ENCODE measurements at places on chromosomes 12 and 14. TPM values are rescaled to one million over a fixed set of nuclear protein-coding genes. Genes with fewer than 3 reads are reported as not detected.

RFLNA gene
- not detected for total RNA-seq

RHOF gene
- total RNA-seq: 1.6 TPM

- H3K4me3 ChIP-seq: no peak overlapping the region
- no peaks in the 10 kb centered on the region for H3K4me1 ChIP-seq
- H3K27me3 ChIP-seq: no peaks in the 10 kb centered on the region
- no peak for DNase-seq
These were observed 311.7 kb upstream of the CCDC196 start for GRCh38 chr14:66174453-66174891.

DNA sequence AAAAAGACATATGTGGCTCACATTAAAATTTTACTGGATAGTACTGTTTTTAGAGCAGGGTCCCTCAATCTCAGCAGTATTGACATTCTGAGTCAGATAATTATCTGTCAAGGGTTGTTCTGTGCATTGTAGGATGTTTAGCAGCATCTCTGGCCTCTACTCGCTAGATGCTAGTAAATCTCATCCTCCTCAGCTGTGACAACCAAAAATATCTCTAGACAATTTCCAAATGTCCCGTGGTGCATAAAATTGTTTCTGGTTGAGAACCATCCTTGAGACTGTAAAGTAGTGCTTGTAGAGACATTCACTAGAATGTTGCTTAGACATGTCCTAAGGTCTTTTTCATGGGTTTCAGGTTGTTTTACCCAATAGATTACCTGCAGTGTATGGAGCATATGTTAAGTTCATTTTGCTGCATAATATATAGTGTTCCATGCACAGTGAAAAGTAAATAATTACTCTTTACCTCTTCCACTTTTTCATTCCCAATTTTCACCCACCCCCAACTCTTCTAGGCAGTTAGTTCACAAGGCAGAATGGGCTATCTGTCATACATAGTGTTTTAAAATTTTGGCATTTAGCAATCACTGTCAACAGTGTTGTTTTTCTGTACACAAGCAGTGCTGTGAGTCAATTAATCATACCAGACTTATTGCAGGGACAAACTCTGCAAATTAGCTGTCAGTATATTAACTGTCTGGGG is 200.2 kb upstream of the SLC38A2 start:
- H3K27me3 ChIP-seq: no peaks in the 10 kb centered on the region
- no peaks in the 10 kb centered on the region for H3K4me1 ChIP-seq
- no peak for DNase-seq
- no peak overlapping the region for H3K4me3 ChIP-seq

GRCh38 chr14:55977392-55978150 is 140.6 kb upstream of the PELI2 start:
- no peak overlapping the region for H3K4me3 ChIP-seq
- no peaks in the 10 kb centered on the region for H3K27me3 ChIP-seq
- H3K27ac ChIP-seq: no peak overlapping the region
- H3K4me1 ChIP-seq: no peaks in the 10 kb centered on the region
- H3K36me3 ChIP-seq: no peaks in the 10 kb centered on the region
- no peak for DNase-seq

- no peak for DNase-seq
- H3K27ac ChIP-seq: no peak overlapping the region
- H3K36me3 ChIP-seq: peaks cover under 1% of the 10 kb centered on the region
- peaks cover 3% of the 10 kb centered on the region for H3K4me1 ChIP-seq
These were observed 4.9 kb upstream of the NEMF start for GRCh38 chr14:49857427-49858003.

DNA sequence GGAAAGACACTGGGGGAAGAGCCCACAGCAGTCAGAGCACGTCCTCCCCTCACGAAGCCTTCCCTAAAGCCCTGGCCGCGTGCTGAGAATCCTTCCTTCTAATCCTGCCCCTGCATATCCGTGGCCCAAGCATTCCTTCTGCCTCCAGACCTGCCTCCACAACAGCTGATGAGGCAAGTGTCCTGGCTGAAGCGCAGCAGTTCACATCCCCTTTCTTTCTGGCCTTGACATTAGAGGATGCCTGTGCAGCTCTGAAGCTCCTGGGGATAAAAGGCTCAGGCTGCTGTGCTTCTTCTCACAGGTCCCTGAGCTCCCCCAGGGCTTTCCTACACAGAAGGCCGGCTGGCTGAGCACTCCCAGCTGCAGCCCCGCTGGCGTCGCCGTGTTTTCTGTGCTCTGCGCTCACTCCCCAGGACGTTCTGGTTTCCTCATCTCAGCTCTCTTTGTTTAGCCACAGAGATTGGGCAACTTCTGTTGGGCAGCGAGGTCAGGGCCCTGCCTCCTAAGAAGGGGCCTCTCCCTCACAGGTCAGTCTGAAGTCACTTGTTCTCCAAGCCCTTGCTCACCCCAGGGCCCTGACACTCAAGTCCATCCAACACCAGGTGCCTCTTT is 45.8 kb downstream of the NINJ2 start:
- no peak overlapping the region for H3K27ac ChIP-seq
- H3K27me3 ChIP-seq: no peaks in the 10 kb centered on the region
- H3K4me3 ChIP-seq: no peak overlapping the region
- no peaks in the 10 kb centered on the region for H3K4me1 ChIP-seq
- H3K36me3 ChIP-seq: no peaks in the 10 kb centered on the region

CMTM5 gene
- total RNA-seq: not detected

GRCh38 chr12:6229224-6230218 is 29.3 kb downstream of the CD9 start:
- no peak overlapping the region for H3K4me3 ChIP-seq
- DNase-seq: peak; percentile 73
- peaks cover 80% of the 10 kb centered on the region for H3K36me3 ChIP-seq

- no peak overlapping the region for H3K4me3 ChIP-seq
- no peak overlapping the region for H3K27ac ChIP-seq
- DNase-seq: no peak
- no peaks in the 10 kb centered on the region for H3K27me3 ChIP-seq
- H3K36me3 ChIP-seq: 0 out of 2 replicates have a peak, but pooled peaks cover 4% of the 10 kb centered on the region
These were observed 105.1 kb downstream of the MNAT1 start for GRCh38 chr14:60839657-60840056.

DNA sequence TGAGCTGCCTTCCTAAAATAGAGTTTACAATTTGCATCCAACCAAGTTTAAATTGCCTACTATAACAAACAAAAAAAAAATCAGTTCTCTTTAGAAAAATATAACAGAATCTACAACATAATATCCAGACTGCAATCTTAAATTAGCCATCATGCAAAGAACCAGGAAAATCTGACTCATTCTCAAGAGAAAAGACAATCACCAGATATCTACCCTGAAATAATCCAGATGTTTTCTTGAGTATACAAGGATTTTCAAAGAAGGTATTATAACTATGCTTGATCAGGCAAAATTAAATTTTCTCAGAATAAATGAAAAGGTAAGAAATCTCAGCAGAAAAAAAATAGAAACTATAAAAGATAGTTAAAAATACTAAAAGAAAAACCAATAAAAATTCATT is 115.6 kb downstream of the CCER1 start:
- H3K36me3 ChIP-seq: no peaks in the 10 kb centered on the region
- H3K27ac ChIP-seq: no peak overlapping the region
- H3K4me3 ChIP-seq: no peak overlapping the region
- DNase-seq: no peak
- H3K27me3 ChIP-seq: no peaks in the 10 kb centered on the region

TMCC3 gene
- 1.9 TPM for total RNA-seq

GPHN gene
- 2.2 TPM for total RNA-seq

DNA sequence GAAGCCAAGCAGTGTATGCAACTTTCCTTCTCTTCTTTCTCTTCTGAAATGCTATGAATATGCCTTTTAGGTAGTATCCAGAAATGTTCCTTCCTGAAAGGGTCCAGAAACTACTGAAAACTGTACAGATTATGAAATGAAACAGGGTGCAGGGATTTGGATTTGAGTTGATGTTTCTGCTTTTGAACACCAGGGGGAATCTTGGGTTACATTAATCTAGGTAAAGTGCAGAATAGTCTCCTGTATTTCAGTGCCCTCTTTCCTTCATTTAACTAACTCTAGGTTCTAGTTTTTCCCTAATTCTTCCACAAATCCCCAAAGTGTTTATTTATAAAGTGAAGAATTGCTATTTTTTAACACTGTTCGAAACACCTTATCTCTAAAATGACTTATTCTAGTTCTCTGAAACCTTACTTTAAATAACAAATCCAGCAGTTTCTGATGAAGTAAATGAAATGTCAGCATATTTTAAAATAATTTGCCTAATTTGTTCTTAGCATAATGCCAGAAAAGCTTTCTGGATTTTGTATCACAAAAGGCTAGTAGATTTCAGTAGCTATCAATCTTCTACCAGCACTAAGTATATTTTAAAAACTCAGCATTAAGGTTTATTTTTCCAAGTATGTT is 111.9 kb downstream of the LRRK2 start:
- H3K36me3 ChIP-seq: no peaks in the 10 kb centered on the region
- H3K27me3 ChIP-seq: no peaks in the 10 kb centered on the region
- H3K4me3 ChIP-seq: no peak overlapping the region
- no peak overlapping the region for H3K27ac ChIP-seq

PDE6H gene
- not detected for total RNA-seq

DNA sequence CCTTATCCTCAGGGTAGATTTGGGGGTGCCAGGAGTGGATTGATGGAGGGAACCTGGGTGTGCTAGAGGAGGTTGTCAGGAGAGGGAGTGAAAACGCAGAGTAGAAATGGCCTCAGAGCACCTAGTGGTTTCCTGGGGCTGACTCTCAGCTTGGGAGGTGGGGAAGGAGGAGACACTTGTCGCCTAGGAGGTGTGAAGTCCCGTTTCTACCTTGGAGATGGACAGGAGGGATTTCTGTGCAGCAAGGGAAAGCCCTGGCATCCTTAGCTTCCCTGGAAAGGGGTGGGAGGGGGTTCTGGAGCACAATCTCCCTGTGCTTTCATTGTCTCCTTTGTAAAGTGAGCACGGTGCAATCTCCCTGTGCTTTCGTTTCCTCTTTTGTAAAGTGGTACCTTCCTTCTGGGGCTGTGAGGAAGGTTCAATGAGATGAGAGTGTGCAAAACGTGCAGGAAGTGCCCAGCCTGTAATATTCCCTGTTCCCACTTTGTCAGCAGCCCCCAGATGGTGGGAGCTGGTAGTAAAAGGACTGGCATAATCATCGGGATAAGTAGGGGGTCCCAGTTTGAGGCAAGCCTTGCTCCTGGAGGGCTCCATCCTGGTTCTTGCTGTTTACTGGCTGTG is 1.6 kb downstream of the OAS3 start:
- H3K36me3 ChIP-seq: peaks cover 8% of the 10 kb centered on the region
- no peak overlapping the region for H3K27ac ChIP-seq
- no peaks in the 10 kb centered on the region for H3K27me3 ChIP-seq
- peaks cover 7% of the 10 kb centered on the region for H3K4me1 ChIP-seq
- no peak for DNase-seq

PRH2 gene
- total RNA-seq: not detected

DNA sequence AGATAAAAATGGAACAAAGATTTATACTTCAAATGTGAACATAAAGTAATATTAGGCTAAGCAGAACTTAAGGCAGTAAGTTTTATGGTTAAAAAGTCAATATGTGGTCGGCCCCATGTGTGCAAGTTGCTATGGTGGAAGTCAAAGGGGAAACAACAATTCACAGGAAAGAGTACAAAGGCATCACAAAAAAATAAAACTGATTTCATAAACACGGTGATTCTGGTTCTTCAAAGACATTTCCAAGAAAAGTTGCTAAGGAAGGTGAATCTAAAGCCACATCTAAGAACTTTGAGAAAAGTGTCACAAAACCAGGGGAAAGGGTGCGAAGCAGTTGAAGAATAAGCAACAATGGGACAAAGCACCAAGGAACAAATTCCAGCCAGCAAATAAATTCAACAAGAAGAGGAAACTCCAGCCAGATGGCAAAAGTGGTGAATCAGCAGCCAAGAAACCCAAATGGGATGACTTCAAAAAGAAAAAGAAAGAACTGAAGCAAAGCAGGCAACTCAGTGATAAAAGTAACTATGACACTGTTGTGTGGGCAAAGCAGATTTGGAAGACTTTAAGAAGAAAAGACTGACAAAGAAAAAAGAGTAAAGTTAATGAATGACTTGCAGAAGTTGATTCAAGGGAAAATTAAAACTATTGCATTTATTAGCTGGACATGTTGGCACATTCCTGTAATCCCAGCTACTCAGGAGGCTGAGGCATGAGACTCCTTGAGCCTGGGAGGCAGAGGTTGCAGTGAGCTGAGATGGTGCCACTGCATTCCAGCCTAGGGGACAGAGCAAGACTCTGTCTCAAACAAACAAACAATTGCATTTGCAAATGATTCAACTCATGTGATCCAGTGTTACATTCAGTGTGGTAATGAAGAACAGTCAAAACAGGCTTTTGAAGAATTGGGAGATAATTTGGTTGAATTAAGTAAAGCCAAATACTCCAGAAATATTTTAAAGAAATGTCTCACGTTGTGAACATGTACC is 19.5 kb downstream of the PTGDR start:
- no peaks in the 10 kb centered on the region for H3K36me3 ChIP-seq
- no peak for DNase-seq
- H3K27ac ChIP-seq: no peak overlapping the region
- no peaks in the 10 kb centered on the region for H3K27me3 ChIP-seq
- no peak overlapping the region for H3K4me3 ChIP-seq

DNA sequence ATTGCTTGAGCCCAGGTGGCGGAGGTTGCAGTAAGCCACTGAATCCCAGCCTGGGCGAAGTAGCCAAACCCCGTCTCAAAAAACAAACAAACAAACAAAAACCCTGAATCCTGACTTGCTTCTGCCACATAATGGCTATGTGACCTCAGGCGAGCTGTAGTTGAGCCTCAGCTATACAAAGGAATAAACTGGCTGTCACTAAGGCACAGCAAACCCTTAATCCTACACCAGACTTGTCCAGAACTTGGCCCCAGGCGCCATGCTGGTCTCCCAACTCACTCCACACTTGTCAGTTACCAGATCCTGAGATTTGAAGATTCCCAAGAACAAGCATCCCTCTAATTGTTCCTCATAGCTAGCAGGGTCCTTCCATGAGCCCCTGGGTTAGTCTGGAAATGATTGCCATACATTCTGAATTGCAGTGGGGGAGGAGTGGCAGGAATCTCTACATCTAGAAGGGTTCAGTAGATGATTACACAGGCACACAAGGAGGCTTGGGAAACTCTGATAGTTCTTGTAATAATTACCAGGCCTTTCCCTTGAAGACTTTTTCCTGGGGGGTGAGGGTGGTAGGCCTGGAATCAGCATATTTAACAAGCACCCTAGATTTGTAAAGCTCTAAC is 9.9 kb downstream of the MAP3K12 start:
- peaks cover 25% of the 10 kb centered on the region for H3K36me3 ChIP-seq
- no peak for DNase-seq
- peaks cover 9% of the 10 kb centered on the region for H3K4me1 ChIP-seq
- H3K27me3 ChIP-seq: no peaks in the 10 kb centered on the region
- H3K4me3 ChIP-seq: no peak overlapping the region
- no peak overlapping the region for H3K27ac ChIP-seq

- H3K4me3 ChIP-seq: no peak overlapping the region
- no peak overlapping the region for H3K27ac ChIP-seq
- H3K27me3 ChIP-seq: no peaks in the 10 kb centered on the region
- H3K4me1 ChIP-seq: no peaks in the 10 kb centered on the region
- no peaks in the 10 kb centered on the region for H3K36me3 ChIP-seq
These were observed 11.7 kb upstream of the PPP4R4 start for GRCh38 chr14:94162466-94162865.

PMEL gene
- not detected for total RNA-seq

- peaks cover 78% of the 10 kb centered on the region for H3K4me1 ChIP-seq
- H3K27ac ChIP-seq: peak overlapping the region; percentile 56
These were observed 24.2 kb upstream of the NEDD1 start for GRCh38 chr12:96882862-96883261.

LHX5 gene
- not detected for total RNA-seq

Measured in SJSA1 (cell line).